ENCODE measurements at places on chromosomes 2 and 18. TPM values are rescaled to one million over a fixed set of nuclear protein-coding genes. Genes with fewer than 3 reads are reported as not detected.

The SPP2 gene
- not detected for total RNA-seq

DNA sequence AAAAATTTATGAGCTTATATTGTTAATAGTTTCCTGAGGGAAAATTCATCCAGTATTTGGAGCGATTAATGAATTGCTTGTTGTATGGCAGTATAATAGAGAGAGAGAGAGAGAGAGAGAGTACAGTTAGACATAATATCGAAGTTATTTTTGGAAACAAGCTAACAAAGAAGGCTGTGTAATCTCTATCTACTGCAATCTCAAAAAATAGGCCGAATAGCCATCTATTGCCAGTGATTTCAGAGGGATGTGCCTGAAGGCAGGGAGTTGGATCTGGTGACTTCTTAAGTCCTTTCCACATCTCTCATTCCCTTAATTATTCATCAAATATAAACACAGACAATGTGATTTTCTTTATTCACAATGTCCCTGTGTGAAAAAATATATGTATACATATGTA lies 433.1 kb upstream of the RAB12 start:
- H3K27ac ChIP-seq, result no peak overlapping the region
- H3K4me1 ChIP-seq, result no peaks in the 10 kb centered on the region
- no peak for DNase-seq

The CD207 gene
- 1.1 TPM for total RNA-seq

The IL37 gene
- not detected for total RNA-seq

DNA sequence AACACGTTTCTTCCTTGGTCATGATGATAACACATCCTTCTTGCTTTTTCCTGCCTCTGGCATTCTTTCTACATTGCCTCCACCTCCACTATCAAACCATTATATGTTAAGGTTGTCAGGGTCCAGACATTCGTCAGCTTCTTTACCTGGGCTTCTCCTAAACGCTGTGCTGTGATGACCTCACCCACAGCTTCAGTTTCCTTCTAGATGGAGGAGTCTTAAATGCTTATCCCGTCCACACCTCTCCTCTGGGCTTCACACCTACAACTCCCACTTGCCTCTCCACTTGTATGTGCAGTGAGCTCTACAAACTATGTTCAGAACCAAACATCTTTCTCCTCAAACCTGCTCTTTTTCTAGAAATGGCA lies 666 bp upstream of the STAT1 start:
- no peaks in the 10 kb centered on the region for H3K36me3 ChIP-seq
- no peak for DNase-seq
- H3K27ac ChIP-seq, result peak overlapping the region; percentile 84
- peak overlapping the region; percentile 81 for H3K4me3 ChIP-seq
- H3K4me1 ChIP-seq, result peaks cover 6% of the 10 kb centered on the region

- H3K36me3 ChIP-seq, result no peaks in the 10 kb centered on the region
- H3K27me3 ChIP-seq, result no peaks in the 10 kb centered on the region
- no peak overlapping the region for H3K27ac ChIP-seq
- no peak for DNase-seq
These were observed 84.0 kb downstream of the BCL2L11 start for GRCh38 chr2:111204706-111205105.

The MTIF2 gene
- total RNA-seq, result 52.3 TPM

The AQP12A gene
- total RNA-seq, result not detected

Data from A673 (cell line).